Stimulated activated CD4-positive, alpha-beta T cell treated with anti-CD3 and anti-CD28 coated beads, Interleukin-1b, Interleukin-23, amount 100 ng/mL, for 1 hour (primary cell): ENCODE measurements at places on chromosomes 5 and 9.

DNA sequence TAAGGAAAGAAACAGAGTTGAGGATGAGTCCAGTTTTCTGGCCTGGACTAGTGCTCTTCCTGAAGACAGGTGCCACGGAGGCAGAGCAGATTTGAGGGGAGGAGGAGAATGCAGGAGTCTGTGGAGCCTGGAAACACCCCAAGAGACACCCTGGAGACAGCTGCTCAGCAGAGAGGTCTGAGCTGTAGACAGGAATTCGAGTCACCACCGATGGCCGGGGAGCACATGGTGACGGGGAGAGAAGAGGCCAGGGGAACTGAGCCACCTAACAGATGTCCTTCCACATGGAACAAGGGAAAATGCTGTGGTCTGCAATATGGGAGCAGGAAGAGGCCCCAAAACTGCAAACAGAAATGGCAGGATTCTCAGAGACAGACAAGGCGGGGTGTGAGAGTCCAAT lies 22.9 kb downstream of the CPLX2 start:
- no peak for DNase-seq

GRCh38 chr5:108765647-108766046 lies 17.9 kb downstream of the FER start:
- DNase-seq = no peak

DNA sequence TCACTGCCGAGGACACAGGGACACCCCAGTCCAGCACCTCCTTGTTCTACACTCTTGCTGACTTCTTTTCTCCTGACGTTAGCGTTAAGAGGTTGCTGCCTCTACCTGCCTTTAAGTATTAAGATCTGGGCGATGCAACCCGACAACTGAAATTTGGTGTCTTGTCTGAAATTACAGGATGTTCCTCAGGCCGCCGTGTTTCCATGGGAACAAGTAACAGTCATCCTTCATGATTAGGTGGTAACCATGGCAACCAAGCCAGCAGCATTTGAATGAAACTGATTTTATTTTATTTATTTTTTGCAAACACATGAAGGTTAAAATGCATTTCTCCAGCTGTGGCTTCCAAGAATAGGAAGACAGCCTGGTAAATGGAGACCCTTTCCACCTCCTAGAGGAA lies 20.8 kb downstream of the DAB2IP start:
- DNase-seq = no peak

GRCh38 chr9:134493461-134494272 lies 147.9 kb upstream of the COL5A1 start:
- DNase-seq = no peak

- no peak for DNase-seq
Measured at GRCh38 chr9:81613002-81613812, 76.1 kb downstream of the TLE1 start.

GRCh38 chr5:145739843-145740242 lies 95.3 kb downstream of the PRELID2 start:
- no peak for DNase-seq

GRCh38 chr9:20526500-20527319 lies 95.6 kb downstream of the MLLT3 start:
- no peak for DNase-seq

GRCh38 chr5:11555171-11555570 lies 349.1 kb downstream of the CTNND2 start:
- DNase-seq = no peak

DNA sequence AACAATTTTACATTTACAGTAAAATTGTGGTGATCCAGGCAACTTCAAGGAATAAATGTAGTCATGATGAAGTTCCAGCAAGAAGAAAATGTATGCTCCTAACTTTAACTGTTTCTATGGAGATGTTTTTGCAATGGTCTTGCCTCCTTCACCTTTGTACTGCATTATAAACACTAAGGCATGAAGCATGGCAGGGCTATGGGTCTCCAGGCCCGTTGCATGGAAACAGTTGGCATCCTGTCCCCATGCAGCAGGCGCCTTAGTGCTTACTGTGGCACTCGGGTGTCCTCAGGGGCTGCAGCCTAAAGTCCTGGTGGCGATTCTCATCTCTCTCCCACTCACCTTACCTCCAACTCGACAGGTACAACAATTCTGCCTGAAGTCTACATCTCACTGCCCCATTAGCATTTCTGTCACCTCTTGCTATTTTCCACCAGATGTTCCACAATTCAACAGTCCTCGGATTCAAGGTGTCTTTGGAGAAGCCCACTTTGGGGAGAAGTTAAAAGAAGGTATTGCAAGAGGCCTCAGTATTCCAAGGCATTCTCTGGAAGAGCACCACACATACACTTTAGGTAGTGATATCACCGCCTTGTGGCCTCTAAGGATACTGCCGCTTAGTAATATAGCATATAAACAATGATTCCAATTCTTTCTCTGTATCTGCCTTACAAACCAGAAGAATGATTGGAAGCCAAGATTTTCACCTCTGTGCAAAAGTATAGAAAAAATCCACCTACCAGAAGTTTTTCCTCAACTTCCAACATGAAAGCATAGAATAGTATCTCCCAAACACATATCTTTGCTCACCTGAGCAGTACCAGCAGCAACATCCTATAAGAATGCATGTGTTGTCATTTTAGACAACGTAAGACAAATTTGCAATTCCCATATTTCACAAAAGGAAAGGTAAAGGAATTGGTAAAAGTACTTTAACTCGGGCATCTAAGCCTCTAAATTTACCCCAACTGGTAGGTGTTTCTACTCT lies 5.1 kb downstream of the LIFR start:
- no peak for DNase-seq

DNA sequence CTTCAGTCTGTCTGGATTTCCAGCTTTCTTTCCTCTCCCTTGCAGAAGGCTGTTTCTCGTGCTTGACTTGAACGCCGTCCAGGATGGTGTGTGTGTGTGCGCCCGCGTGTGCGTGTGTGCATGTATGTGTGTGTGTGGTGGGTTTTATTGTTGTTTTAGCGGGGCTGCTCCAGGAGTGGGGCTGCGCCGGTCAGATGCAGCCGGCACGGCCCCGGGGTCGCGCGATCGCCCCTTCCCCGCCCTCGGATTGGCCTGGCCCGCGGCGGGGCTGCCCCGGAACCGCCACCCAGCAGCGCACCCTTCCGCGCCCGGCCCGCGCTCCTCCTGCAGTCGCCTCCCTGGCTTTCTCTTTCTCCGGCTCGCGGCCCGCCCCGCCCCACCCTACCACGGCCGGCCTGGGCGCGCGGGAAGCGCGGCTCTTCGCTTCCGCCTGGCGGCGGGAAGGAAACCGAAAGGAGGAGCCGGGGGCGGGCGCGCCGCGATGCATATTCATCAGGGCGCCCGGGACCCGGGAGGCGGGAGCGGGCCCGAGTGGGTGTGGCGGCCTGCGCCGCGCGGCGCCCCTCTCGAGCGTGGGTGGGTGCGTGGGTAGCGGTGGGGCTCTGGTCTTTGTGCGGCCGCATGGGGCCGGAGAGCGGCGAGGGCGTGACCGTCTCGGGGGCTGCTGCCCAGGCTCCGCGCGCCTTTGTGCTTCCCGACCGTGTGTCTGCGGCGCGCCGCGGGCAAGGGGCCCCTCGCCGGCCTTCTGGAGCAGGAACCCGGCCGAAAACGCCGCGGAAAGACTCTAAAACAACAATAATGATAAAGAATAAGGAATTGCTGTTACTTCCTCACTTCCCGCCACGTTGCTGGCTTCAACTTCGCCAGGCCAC lies 8.5 kb upstream of the NFIB start:
- no peak for DNase-seq

DNA sequence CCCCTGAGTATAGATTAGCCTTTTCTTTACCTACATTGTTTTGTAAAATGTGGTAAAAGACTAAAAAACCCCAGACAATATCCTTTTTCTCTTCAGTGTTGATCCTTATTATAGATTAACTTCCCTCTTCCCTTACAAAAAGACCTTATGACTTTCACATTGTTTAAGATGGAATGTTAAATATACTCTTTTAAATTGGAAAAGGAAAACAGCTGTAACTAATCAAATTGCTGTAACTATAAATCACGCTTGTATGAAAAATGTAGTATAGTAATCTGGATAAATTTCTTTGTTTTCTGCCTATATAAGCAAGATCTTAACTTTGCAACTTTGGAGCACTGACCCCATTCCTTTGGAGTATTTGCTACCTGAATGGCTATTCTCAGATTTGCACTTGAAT lies 383.1 kb downstream of the FAM170A start:
- DNase-seq = no peak

- DNase-seq = no peak
Measured at GRCh38 chr9:96274939-96275338, 27.0 kb downstream of the HSD17B3 start.

GRCh38 chr5:170597109-170597751 lies 93.4 kb downstream of the KCNIP1 start:
- no peak for DNase-seq

GRCh38 chr5:130234816-130235215 lies 330.6 kb downstream of the CHSY3 start:
- DNase-seq = no peak

GRCh38 chr5:55347786-55348185 lies 40.0 kb downstream of the MTREX start:
- DNase-seq = no peak

- DNase-seq = no peak
Measured at GRCh38 chr9:11192993-11193392, 580.2 kb upstream of the PTPRD start.

GRCh38 chr9:76989501-76989900 lies 30.0 kb upstream of the FOXB2 start:
- no peak for DNase-seq

- DNase-seq = no peak
Measured at GRCh38 chr5:124927735-124928134, 181.3 kb upstream of the ZNF608 start.

DNA sequence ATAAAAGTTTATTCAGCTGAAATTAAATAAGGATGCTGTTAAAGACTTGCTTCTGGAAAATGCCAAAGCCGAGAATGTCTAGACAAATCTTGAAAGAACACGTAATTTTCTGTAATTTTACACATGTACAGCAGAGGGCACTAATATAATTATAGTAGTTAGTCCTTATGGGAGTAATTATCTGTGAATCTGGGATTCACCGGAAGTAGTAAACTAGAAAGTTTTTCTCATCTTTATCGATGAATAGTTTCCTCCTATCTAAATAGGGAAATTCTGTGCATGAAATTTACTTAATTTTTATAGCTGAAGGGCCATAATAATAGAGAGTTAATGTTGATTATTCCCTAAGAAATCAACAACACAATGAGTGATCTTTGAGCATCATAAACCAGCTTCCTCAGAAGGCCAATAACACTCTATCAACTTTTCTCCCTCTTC lies 18.4 kb upstream of the CNTLN start:
- no peak for DNase-seq

DNA sequence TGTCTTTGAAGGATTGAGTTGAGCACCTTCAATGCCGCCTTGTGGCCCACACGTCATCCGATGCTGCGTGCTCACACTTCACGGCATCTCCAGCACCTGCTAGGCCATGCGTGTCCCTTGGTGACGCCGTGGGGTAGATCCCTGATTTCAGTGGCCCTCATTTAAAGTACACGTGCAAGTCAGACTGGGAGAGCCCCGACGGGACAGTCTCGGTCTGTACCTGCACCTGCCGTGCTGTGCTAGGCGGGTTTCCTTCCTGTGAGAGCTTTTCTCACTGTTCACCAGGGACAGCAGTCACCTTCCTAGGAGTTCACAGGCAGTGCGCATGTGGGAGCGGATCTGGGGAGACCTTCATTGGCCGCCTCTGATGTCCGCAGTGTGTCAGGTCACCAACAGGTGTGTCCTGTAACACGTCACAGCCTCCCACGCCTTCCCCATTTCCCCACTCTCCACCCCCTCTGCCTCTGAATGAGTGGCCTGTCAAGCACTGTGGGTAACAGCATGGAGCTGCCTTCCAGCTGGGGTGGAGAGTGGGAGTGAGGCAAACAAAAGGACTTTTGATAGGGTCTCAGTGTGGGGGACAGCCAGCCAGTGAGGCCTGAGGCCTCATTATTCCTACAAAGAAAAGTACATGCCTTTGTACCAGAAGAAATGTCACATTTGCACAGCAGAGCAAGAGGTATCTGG lies 236.4 kb downstream of the FANCC start:
- no peak for DNase-seq

GRCh38 chr5:20656262-20656661 lies 668.3 kb upstream of the CDH18 start:
- no peak for DNase-seq

- no peak for DNase-seq
Measured at GRCh38 chr5:120151825-120152224, 312.3 kb upstream of the PRR16 start.

GRCh38 chr5:172686111-172686510 lies 45.0 kb downstream of the NEURL1B start:
- DNase-seq = no peak
